ENCODE measurements at places on chromosomes 6 and 20. TPM values are rescaled to one million over a fixed set of nuclear protein-coding genes. Genes with fewer than 3 reads are reported as not detected.
A peak's percentile ranks its signal among the peaks of the same experiment; 100 is the strongest.

- DNase-seq, result no peak
These were observed 15.4 kb downstream of the COL11A2 start for GRCh38 chr6:33176906-33177305.

GRCh38 chr6:40302856-40303454 lies 284.2 kb downstream of the LRFN2 start:
- no peak for DNase-seq

GRCh38 chr6:31339210-31339609 lies 17.8 kb downstream of the HLA-B start:
- no peak for DNase-seq

RFX6 gene
- total RNA-seq, result not detected

PAQR8 gene
- total RNA-seq, result 9.9 TPM

GRCh38 chr20:57881466-57882385 lies 171.9 kb upstream of the PMEPA1 start:
- peak; percentile 60 for DNase-seq

DNA sequence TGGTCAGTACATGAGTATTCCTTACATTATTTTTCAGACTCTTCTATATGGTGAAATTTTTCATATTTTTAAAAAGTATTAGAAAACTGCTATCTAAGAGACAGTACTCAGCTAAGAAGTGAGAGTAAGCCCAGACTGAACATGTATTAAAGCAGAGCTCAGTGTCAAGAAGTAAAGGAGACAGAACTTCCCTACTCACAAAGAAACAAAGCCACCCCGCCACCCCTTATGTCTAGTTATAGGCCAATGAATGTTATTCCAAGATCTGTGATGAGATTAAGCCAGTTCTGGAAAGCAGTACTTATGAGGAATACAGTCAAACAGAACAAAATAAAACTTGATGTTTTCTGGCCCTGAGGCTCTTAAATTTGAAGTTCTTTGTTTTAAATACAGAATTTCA lies 114.5 kb downstream of the RNGTT start:
- peak; percentile 30 for DNase-seq

CTAGE9 gene
- total RNA-seq, result not detected

- DNase-seq, result no peak
These were observed 333.0 kb downstream of the RFPL4B start for GRCh38 chr6:112680091-112680490.

ARFGEF3 gene
- total RNA-seq, result 2.2 TPM

DNA sequence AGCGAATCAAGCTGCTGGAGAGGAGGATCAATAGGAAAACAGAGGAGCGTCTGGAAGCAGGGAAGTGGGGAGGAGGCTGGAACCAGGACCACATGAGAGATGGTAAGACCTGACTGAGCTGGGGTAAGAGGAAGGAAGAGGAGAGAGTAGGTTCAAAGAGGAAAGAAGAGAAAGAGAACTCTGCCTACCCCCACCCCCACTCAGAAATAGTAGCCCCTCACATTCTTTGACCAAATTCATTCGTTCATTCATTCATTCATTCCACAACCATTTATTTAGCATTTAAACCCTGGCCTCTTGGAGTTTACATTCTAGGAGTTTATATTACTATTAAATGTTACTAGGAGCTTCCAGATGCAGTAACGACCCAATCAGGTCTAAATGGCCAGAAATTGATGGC lies 15.8 kb upstream of the HCK start:
- DNase-seq, result no peak

DNA sequence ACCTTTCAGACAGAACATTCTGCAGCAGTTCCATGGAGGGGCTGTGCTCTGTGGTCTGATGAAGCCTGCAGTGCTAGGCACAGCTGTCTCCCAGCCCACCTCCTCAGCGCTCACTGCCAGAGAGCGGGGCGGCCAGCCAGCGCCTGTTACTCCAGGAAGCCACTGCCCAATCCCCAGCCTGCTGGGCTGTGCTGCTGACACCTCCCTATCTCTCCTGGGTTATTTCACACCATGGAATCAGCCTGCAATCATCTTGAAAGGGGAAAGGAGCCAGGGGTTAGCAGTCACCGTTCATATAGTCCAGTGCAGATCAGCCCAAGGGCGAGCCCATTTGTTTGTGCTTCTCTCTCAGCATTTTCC lies 46.3 kb upstream of the NHSL1 start:
- no peak for DNase-seq

ANKRD66 gene
- total RNA-seq, result not detected

GRCh38 chr6:120700001-120700400 lies 634.3 kb downstream of the TBC1D32 start:
- DNase-seq, result no peak

DNA sequence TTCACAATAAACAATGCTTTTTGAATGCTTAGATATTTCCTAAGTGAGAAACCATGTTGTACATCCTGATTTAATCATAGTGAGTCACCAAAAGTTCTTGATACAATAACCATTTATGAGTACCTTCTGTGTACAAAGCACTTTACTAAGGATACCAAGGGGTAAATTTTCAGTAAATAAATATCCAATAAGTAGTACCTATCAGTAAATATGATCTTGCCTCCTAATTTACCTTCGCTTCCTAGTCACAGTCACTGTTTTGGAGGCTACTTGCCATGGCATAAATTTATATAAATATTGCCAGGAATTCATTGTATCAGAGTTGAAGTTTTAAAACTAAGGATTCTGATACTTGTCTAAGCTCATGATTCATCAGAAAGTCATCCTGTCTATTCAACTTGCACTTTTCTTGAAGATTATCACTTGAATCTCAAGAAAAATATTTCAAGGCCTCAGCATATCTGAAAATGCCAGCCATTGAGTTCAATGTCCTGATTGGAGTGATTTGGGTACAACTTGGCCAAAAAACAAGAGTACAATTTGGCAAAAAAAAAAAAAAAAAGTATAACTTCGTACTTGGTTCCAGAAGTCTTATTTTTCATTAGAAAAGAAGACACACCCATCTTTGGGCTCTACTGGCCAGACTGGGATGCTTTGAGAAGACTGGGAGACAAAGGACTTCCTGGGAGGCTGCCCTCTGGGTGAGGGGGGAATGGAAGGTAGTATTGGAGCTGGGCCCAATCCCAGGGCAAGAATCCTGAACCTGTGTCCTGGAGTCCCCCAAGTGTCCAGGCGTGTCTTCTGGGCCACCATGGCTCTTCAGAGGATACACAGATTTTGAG lies 32.8 kb downstream of the RAB22A start:
- DNase-seq, result peak; percentile 84

GRCh38 chr6:7468382-7469081 lies 72.9 kb upstream of the DSP start:
- peak; percentile 79 for DNase-seq

DCDC2 gene
- 0.20 TPM for total RNA-seq

RIPPLY2 gene
- not detected for total RNA-seq

GRCh38 chr6:63732336-63732735 lies 96.7 kb downstream of the PHF3 start:
- DNase-seq, result peak; percentile 62

GRCh38 chr20:42604998-42605956 lies 584.4 kb downstream of the PTPRT start:
- DNase-seq, result peak; percentile 2

- peak; percentile 54 for DNase-seq
These were observed 3.1 kb downstream of the NOX3 start for GRCh38 chr6:155452576-155452975.

PSMB8 gene
- 350 TPM for total RNA-seq

OTOR gene
- not detected for total RNA-seq

DNA sequence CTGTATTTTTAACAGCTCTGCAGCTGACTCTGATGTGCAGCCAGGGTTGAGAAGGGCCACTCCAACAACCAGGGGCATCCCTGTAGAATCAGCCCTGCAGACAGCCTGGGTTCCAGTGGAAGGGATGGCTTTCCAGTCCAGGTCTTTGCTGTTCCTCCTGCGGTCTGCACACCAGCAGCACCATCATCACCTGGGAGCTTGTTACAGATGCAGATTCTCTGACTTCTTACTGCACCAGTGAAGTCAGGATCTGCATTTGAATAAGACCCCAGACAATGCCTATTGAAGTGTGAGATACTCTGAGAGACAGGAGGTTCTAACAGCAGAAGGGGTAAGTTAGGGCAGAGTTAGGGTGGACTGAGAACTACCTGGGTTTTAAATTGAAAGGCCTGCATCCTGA lies 151.3 kb downstream of the F13A1 start:
- DNase-seq, result no peak

DNA sequence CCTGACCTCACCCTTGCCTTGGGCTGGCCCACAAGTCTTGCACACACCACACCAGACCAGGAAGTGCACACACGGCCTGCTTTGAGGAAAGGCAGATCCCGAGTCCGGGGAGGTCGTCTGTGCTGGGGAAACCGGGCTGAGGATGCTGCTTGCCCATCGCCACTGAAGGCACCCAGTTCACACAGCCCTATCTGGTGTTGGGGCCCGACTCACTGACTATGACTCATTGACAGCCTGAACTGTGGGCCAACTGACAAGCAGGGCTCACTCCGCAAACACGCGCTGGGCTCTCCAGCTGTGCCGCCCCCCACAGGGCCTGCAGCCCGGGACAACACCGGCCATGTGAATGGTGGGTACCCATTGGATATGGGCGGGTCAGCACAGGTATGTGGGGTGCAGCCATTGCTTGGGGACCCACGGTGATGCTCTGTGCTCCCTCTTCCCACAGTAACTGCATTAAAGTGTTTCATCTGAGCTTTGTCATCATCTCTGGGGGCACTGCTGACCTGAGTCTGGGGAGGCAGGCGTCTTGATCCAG lies 1.6 kb downstream of the SAMD10 start:
- peak; percentile 89 for DNase-seq

WFDC12 gene
- not detected for total RNA-seq

GRCh38 chr6:150078788-150079187 lies 9.9 kb upstream of the ULBP3 start:
- peak; percentile 7 for DNase-seq

DNA sequence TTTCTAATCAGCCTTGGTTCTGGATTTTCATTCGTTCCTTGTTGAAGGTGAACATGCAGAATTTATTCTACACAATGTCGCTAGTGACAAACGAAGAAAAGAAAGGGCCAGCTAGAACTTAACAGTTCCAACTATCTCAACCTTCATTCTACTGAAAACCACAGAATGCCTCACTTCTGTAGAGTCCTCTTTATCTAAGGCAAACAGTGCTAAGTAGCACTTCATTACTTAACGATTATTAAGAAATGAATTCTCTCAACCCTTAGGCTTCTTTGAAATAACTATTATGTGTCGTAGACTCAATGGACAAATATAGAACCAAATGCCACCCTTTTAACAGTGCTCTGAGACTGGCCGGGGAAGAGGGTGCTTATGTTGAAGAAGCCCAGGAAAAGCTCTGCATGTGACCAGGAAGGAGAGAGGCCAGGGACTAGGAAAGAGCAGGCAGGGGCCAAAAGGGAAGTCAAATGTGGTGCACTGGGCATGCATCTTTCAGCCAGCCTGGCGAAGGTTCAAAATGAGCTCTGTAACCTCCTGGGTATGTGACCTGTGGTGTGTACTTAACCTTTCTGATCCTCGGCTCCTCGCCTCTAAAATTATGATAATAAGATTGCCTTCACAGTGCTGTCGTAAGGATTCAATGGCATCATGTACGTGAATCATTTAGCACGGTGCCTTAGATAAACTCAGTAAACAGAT lies 55.4 kb upstream of the BMP2 start:
- peak; percentile 83 for DNase-seq

DSP gene
- 24.3 TPM for total RNA-seq

GABRR1 gene
- not detected for total RNA-seq

RBPJL gene
- not detected for total RNA-seq

MYL9 gene
- 29.0 TPM for total RNA-seq
